Naive thymus-derived CD4-positive, alpha-beta T cell (primary cell): ENCODE measurements at places on chromosomes 4 and X. TPM values are rescaled to one million over a fixed set of nuclear protein-coding genes. Genes with fewer than 3 reads are reported as not detected.

GRCh38 chr4:95386410-95386809, 162.4 kb downstream of the UNC5C start:
- H3K27ac ChIP-seq, result no peak overlapping the region
- no peaks in the 10 kb centered on the region for H3K4me1 ChIP-seq
- H3K36me3 ChIP-seq, result no peaks in the 10 kb centered on the region
- H3K4me3 ChIP-seq, result no peak overlapping the region

The ITIH6 gene
- total RNA-seq, result not detected

DNA sequence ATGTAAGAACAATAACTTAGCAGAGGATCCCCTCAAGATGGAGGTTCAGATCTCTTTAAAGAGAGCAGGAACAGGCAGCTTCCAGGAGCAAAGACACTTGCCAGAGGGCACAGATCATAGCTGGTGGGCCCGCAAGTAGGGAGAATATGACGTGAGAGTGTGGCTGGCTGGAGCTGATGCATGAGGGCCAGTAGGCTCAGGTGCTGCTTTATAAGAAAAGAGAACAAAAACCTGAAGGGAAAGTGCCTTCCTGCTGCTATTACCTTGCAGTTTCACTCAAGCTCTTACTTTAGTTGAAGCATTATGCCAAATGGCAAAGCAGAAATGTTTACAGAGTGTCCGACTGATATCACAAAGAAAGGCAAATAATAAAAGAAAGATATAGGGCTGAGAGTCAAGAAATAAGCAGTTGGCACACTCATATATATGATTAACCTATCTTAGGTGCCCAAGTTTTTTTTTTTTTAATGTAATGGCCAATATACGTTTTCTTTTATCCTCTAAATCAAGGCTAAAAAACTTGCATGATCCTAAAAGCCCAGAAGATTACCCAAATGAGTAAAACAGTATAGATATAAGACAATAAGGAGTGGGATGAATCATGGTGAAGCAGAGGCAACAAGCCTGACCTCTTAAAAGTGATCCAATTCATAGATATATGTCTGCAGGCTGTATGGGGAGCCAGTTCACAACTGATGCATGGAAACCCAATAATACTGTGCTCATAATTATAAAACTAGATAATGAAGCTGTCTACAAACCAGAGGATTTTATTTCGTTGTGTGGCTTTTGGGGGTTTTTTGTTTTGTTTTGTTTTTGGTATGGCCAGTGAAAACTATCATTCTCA, 12.6 kb downstream of the NR0B1 start:
- no peaks in the 10 kb centered on the region for H3K4me1 ChIP-seq
- no peak for DNase-seq
- H3K4me3 ChIP-seq, result no peak overlapping the region
- H3K27me3 ChIP-seq, result no peaks in the 10 kb centered on the region

- H3K27ac ChIP-seq, result no peak overlapping the region
- H3K36me3 ChIP-seq, result no peaks in the 10 kb centered on the region
- H3K4me1 ChIP-seq, result no peaks in the 10 kb centered on the region
- DNase-seq, result no peak
Observed at GRCh38 chrX:85897362-85898126, 149.8 kb downstream of the CHM start.

DNA sequence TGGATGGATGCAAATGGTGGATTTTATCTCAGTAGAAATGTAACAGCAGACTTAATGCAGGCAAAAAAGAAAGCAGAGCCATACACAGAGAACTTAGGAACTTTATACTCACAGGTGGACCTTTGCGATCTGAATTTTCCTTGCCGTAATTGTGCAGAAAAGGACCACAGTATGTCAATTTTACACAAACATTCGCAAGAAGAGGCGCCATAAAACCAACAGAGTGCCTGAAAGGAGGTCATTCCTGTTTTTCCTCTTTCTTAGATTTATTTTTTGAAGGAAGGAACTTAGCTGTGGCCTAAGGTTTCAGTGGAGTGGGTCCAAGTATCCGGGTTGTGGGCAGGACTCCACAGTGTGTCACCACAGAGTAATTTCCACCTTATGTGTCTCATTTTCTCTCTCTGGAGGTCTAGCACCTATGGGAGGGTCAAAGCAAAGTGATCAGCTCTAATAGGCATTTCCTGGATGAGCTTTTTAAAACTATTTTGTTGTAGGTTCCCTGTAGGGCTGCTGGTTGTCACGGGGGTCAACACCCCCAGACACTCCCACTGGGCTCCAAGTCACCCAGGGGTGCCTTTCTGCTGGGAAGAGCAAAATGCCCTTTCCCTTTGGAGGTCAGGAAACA, 24.7 kb upstream of the PBDC1 start:
- peak; percentile 21 for DNase-seq
- H3K27ac ChIP-seq, result peak overlapping the region; percentile 78
- H3K4me3 ChIP-seq, result peak overlapping the region; percentile 32

- no peaks in the 10 kb centered on the region for H3K36me3 ChIP-seq
- no peaks in the 10 kb centered on the region for H3K4me1 ChIP-seq
- H3K27me3 ChIP-seq, result no peaks in the 10 kb centered on the region
- DNase-seq, result no peak
- no peak overlapping the region for H3K4me3 ChIP-seq
Observed at GRCh38 chr4:87081826-87082225, 138.6 kb downstream of the KLHL8 start.

The SERTM2 gene
- not detected for total RNA-seq

The ARHGAP24 gene
- total RNA-seq, result not detected in 2 replicates

DNA sequence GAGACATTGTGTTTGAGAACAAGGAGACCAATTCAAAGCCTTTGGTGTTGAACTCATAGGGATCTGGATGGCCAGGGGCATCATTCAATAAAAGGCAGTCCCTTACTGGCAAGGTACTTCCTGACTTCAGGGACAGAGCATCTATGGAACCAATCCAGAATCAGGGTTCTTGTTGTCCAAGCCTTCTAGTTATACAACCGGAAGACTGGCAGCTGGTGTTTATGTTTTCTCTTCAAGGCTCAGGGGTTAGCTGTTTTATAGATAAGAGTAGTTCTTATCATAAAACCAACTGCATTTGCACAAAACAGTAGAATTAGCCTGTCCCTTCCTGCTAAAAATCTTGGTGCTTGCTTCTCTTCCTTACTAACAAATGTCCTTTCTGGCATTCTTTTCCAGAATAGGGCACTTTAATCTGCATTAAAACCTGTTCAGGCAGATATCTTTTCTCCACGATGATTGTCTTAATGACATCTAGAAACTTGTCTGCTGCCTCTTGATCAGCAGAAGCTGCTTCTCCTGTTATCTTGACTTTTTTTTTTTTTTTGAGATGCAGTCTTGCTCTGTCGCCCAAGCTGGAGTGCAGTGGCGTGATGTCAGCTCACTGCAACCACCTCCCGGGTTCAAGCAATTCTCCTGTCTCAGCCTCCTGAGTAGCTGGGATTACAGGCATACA, 38.4 kb upstream of the ARHGEF6 start:
- no peak overlapping the region for H3K4me3 ChIP-seq
- DNase-seq, result no peak
- no peaks in the 10 kb centered on the region for H3K36me3 ChIP-seq
- H3K27me3 ChIP-seq, result no peaks in the 10 kb centered on the region
- no peaks in the 10 kb centered on the region for H3K4me1 ChIP-seq

The DCAF4L1 gene
- 0.18 and 0.24 TPM in 2 replicates for total RNA-seq

- H3K4me1 ChIP-seq, result no peaks in the 10 kb centered on the region
- no peak for DNase-seq
- no peak overlapping the region for H3K4me3 ChIP-seq
- H3K36me3 ChIP-seq, result peaks cover 8% of the 10 kb centered on the region
- no peaks in the 10 kb centered on the region for H3K27me3 ChIP-seq
Observed at GRCh38 chr4:26404743-26405206, 84.0 kb downstream of the RBPJ start.

GRCh38 chrX:154056770-154057241, 37.1 kb upstream of the IRAK1 start:
- no peaks in the 10 kb centered on the region for H3K27me3 ChIP-seq
- no peak for DNase-seq
- H3K4me3 ChIP-seq, result no peak overlapping the region
- H3K36me3 ChIP-seq, result no peaks in the 10 kb centered on the region
